ENCODE measurements at places on chromosomes 7 and 10.

GRCh38 chr7:107953265-107953923 is 49.6 kb downstream of the LAMB1 start:
- no peak for DNase-seq

DNA sequence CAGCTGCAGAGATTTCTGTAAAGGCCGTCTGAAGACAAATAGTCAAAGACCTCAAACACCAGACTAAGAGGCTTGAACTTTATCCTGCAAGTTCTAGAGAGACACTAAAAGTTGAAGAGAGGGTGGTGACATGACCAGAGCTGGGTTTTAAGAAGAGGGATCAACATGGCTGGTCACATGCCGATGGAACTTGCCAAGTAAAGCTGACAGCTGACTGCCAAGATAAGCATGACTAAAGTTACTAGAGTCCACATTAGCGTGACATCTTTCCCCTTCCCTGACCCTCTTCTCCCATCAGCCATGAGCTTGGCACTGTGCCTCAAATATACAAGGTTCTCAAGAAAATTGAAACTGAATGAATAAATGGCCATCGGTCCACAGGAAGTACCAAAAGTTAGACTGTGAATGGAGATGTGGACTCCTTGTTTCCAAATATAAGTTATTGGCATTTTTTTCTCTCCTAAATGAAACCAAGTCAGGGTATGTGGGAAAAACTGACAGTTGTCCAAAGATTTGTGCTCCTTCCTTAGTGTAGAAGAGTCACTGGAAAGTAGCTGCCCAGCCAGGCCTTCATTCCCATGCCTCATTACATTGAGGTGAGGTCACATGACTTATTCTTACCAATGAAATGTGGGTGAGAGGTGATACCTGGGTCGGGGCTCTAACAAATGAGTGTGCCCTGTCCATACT is 24.5 kb downstream of the XPNPEP1 start:
- DNase-seq: no peak

GRCh38 chr10:132685101-132685891 is 100.7 kb downstream of the NKX6-2 start:
- no peak for DNase-seq

GRCh38 chr10:110226543-110226925 is 19.1 kb downstream of the MXI1 start:
- peak; percentile 97 for DNase-seq

DNA sequence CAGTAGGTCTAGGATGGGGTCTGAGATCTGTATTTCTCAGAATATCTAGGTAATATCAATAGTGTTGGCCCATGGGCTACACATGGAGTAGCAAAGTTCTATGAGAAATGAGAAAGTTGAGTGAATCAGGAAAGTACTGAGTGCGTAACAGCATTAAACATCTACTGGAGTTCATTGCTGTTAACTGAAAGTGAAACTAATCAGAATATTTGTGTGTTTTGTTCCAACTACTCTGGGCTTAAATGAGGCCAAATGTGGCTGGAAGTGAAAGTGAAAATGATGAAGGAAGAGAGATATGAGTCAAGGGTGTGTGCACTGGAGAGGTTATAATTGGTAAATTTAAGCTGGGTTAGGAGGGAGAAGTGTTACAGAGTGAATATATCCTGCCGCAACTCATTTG is 46.5 kb downstream of the TMEM106B start:
- DNase-seq: no peak

DNA sequence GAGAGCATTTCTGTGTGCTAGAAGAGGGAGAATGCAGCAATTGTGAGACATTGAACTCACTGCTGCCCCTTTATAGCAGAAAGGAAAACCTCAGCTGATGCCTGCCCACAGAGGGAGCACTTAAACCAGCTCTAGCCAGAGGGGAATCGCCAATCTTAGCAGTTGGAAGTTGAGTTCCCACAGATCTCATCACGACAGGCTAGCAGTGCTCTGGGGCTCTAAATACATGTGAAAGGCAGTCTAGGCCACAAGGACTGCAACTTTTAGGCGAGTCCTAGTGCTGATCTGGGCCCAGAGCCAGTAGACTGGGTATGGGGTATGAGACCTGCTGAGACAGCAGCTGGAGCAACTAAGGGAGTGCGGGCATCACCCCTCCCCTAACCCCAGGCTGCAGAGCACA is 25.2 kb upstream of the PRR15 start:
- no peak for DNase-seq

GRCh38 chr7:157460721-157461120 is 123.9 kb downstream of the DNAJB6 start:
- no peak for DNase-seq

DNA sequence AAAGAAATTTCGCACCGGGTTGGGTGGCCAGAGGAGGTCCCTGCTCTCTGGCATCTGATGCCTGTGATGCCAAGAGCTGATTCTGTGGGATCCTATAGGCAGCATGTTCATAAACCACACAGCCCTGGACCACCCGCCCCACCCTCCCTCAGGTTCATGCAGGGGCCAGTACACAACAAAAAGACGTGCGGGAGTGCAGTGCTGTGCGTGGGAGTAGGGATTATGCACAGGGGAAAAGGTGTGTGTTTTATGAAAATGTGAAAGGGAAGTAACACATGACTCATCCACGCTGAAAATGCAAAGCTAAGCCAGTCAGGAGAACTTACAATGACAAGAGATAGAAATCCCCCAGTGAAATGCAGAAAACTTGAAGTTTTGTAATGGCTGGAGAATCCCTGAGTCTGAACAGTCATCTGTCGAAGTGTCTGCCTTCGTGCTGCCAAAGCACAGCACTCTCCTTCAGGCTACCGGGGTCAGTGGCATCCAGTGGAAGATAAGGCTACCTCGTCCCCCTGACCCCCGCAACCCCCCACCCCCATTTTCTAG is 1.1 kb downstream of the KIAA1217 start:
- no peak for DNase-seq

GRCh38 chr10:91198781-91199180 is 21.7 kb upstream of the PCGF5 start:
- DNase-seq: no peak

DNA sequence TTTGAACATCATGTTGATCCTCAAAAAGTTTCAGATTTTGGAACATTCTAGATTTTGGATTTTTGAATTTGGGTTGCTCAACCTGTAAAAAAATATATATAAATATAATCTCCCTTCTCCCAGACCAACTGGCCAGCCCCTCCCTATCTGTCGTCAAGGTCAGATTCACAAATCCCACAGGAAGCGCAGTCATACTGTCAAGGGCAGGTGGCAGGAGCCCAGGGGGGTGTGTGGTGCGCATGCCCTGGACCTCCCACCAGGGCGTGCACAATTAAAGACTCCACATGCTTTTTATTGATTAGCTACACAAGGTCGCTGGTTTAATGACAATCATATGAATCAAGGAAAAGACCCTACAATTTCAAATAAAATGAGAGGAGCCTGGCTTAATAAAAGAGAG is 77.0 kb upstream of the EEPD1 start:
- DNase-seq: no peak

DNA sequence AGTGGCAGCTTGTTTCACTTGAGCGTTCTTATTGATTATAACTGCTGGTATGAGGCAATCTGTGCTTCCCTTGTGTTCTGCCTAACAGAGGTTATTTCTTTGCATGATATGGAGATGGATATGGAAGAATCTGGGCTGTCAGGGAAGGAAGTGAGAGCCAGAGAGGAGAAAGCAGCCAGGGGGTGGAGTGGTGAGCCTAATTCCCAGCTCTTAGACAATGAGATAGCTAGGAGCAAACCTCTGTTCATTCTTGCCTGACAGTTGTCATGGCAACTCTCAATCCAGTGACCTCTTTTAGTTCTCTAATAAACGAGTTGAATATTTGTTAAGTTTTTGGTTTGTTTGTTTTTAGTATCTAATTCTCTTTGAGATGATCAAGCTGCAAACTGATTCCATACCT is 214.3 kb downstream of the NRG3 start:
- DNase-seq: no peak

GRCh38 chr7:83836028-83836427 is 187.1 kb upstream of the SEMA3E start:
- no peak for DNase-seq

DNA sequence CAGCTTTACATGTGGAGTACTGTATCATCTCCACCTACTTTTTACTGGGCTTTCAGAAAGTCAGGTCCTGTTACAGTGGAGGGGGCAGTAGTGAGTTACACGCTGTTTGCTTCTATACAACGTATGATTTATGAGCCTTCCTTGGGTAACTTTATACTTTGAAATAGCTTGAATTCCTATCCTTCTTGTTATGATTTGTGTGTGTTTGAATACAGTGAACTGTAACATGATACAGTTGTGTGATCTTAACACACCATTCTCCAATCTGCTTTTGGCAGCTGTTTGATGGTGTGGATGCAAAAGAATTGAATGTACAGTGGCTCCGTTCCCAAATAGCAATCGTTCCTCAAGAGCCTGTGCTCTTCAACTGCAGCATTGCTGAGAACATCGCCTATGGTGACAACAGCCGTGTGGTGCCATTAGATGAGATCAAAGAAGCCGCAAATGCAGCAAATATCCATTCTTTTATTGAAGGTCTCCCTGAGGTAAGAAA is 41.7 kb downstream of the SP8 start:
- no peak for DNase-seq

- no peak for DNase-seq
Observed at GRCh38 chr7:74199551-74200355, 10.1 kb upstream of the LAT2 start.

DNA sequence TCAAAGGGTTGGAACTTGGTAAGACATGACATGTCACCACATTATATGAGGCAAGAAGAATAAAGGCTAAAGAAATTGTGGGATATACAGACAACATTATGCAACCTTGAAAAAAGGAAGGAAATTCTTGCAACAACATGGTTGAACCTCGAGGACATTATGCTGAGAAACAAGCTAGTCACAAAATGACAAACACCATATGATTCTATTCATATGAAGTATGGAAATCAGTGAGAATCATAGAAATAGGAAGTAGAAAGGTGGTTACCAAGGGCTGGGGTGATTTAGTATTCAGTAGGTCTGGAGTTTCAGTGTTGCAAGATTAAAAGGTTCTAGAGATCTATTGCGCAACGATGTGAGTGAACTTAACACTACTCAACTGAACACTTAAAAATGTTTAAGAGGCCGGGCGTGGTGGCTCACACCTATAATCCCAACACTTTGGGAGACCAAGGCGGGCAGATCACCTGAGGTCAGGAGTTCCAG is 126.9 kb upstream of the TBX20 start:
- DNase-seq: no peak

GRCh38 chr7:141676618-141677017 is 25.3 kb downstream of the DENND11 start:
- no peak for DNase-seq

- peak; percentile 35 for DNase-seq
Observed at GRCh38 chr7:4249241-4249640, 432.9 kb upstream of the FOXK1 start.

DNA sequence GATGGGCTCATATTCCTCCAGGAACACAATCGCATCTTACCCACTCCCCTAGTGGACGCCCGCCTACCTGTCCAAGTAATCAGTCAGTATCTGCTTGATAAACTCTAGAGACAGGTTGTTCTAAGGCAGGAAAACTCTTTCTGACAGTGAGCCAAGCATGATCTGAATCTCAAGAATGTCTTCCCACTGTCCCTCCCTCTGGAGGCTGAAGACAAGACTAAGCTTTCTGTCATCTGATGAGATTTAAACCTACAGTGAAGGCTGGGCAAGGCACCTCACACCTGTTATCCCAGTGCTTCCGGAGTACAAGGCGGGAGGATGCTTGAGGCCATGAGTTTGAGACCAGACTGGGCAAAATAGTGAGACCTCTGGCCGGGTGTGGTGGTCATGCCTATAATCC is 586.6 kb downstream of the GALNT17 start:
- no peak for DNase-seq

- DNase-seq: no peak
Observed at GRCh38 chr7:45173596-45174327, 16.2 kb downstream of the RAMP3 start.

GRCh38 chr10:78579995-78580394 is 488.8 kb upstream of the ZMIZ1 start:
- DNase-seq: peak; percentile 84

DNA sequence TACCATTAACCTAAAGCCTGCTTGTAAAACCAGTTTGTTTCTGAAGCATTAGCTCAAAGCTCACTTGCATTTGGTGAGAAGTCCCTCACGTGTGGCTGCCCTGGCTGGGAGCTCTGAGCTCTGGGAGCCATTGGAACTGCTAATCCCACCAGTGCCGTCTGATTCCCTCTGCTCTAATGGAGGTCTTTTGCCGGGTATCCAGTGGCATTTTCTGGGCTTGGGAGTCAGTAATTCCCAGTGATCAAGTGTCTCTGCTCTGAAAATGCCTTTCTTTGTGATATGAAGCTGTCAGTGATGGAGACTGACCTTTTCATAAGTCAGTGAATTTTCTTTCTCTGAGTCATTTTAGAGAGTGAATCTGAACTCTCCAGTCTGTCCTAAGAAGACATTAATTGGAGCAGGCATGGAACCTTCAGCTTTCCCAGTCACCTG is 36.9 kb upstream of the FAM20C start:
- no peak for DNase-seq

DNA sequence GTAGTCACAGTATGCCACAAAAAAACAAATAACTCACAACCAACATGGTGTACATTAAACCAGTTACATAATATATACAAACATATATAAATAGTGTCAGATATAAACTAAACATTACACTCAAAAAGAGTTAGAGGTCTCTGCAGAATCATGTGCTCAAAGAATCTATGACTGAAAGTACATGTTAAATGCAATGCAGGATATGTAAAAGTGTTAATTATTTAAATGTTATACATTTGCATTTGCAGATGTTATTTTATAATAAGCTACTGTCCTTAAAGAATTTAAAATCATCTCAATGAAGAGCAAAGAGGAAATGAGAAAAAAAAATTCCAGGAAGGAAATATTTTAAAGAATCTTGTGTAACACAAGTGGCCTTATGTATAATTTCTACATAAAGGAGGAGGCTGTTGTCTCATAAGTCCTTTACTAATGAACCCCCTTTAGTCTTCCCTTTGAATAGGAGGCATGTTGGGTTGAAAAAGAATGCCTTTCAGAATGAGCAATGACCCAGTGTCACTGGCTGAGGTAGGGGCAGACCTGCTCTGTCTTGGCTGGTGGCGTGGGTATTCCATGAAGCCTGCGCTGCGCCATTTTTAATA is 148.9 kb downstream of the ITGA8 start:
- DNase-seq: no peak

- no peak for DNase-seq
Observed at GRCh38 chr7:78127009-78127408, 328.4 kb downstream of the PHTF2 start.

GRCh38 chr10:92470026-92470425 is 103.9 kb downstream of the IDE start:
- no peak for DNase-seq

GRCh38 chr10:42950606-42951485 is 126.0 kb upstream of the RET start:
- no peak for DNase-seq

DNA sequence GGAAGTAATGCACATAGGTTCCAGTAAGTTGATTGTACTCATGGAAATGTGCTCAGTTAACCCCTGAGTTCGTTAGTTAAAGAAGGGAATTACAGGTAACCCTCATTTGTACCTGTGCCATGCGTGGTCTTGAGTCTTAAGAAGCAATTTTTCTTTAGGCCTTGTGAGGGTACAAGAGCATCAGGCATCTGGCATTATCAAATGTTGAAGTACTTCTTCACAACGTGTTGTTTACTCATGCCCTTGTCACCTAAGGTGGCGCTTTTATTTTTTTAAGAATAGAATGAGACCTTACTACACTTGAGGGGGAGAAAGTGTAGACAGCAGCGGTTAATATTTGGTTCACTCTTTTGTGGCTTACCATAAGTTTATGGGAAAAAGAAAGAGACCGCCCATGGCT is 167.1 kb downstream of the VTI1A start:
- no peak for DNase-seq

GRCh38 chr10:49384268-49384953 is 11.5 kb downstream of the DRGX start:
- no peak for DNase-seq

Measured in Right ventricle myocardium inferior (tissue), 1 donor.